Gastrocnemius medialis (tissue), 4 donors: ENCODE measurements at places on chromosomes 3 and 15. TPM values are rescaled to one million over a fixed set of nuclear protein-coding genes. Genes with fewer than 3 reads are reported as not detected.

DNA sequence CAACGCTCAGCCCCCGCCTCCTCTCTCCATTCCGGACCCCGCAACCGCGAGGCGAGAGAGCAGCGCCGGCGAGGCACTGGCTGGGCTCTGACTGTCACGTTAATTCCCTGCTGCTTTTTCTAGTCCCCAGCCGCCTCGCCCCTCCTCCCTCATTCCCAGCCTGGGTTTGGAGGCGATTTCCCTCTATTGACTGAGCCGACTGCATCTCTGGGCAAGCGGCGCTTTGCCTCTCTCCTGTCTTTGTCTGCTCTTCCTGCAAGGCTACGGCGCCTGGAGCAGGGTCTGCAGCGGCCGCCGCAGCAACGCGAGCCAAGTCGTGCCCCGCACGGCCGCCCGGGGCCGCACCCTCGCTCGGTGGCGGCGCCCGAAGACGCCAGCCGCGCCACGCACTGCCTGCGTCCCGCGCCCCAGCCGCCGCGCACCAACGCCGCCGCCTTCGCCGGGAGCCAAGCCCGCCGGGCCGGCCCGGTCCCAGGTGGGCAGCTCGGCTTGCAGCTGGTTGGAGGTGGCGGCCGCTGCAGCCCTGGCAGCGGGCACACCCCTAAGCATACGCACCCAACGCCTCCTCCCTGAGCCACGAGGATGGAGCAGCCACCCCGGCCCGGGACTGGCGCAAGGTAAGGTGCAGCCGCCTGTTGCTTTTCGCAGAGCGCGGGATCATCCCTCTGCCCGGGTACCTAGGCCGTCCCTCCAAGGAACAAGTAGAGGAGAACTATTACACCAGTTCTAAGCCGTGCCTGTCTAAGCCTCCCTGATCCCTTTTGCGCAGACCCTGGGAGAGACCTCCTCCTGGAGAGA, at the start of gene LRRC3B:
Gene LRRC3B, plus strand, starts transcription at position 152 of the 798 bp plus-strand sequence. CDS start 86,901 bp downstream, outside the sequence.
- no peak for DNase-seq

GOLGA6L10 gene
- 0.49 TPM for total RNA-seq

GRCh38 chr3:102441832-102442231, 7.0 kb downstream of the ZPLD1 start:
- DNase-seq: no peak

- no peak for DNase-seq
Observed at GRCh38 chr3:20516311-20516710, 330.3 kb upstream of the SGO1 start.

GRCh38 chr15:63465104-63465503, 39.3 kb upstream of the USP3 start:
- DNase-seq: no peak

GRCh38 chr3:145088917-145089316, 1072.1 kb downstream of the PLOD2 start:
- DNase-seq: no peak

MRPS11 gene
- 43.3 TPM for total RNA-seq

DNA sequence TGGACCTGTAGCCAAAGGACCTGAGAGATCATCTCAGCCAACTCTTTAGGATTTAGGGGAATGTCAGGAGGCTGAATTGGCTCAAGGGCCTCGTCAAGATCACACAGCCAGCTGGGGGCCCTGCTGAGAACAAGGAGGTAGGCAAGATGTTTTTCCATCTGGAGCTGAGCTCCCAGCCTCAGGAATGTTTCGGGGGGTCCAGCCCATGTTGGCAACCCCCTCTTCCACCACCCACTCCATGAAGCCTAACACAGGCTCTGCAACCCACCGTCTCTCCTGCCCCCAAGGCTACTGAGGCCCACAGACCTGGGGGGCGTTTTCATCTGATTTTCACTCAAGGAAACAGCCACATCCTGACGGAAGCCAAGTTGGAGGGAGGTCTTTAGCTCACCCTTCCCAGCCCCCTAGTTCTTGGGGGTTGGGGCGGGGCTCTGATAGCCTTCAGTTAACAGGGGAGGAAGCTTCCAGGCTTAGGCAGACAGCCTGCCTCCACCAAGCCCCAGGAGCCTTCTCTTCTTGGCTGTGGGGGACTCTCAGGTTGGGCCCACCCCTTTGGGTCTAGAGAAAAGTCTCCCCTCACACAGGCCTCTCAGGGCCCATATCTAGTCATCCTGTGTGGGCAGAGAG, 48.8 kb downstream of the EPHB3 start:
- DNase-seq: no peak

HSPBAP1 gene
- total RNA-seq: 14.5 TPM

LRRC49 gene
- total RNA-seq: 1.2 TPM

TLR9 gene
- 0.41 TPM for total RNA-seq

DNA sequence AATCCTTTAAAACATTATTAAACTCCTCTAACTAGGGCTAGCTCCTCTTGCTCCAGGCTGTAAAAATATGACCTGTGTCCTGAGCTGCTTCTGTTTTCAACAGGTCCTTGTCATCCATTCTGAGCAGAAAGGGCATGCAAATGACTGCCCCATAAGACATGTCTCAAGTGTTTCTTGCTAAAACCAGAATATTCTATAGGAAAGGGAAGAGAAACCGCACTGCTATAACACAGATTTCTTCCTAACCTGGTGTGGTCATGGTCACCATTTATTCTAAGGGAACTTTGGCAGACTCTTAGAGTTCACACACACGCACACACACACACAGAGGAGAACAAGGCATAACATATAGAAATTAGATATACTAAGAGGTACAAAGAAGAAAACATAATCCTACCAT, 34.2 kb upstream of the B3GNT5 start:
- DNase-seq: no peak

WDR49 gene
- total RNA-seq: 1.2 TPM

GRCh38 chr15:27935328-27935727, 163.8 kb downstream of the OCA2 start:
- DNase-seq: no peak

ACTRT3 gene
- total RNA-seq: 0.38 TPM

DNA sequence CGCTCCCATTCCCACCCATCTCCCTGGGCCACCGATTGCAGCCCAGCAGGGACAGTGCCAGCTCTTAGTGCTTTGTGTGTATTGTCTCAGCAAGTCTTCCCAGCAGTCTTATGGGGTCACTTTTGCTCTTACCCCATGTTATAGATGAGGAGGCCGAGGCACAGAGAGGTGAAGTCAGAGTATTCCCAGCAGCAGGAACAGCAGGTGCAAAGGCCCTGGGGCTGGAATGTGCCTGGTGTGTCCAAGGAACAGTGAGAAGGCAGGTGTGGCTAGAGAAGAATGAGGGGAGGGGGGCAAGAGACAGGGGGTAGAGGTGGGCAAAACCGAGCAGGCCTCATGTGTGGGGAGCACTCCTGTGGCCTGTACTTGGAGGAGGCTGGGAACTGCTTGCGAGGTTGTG, 12.8 kb upstream of the DUSP7 start:
- DNase-seq: no peak

DYNC1LI1 gene
- total RNA-seq: 45.4 TPM

- no peak for DNase-seq
Observed at GRCh38 chr3:171113716-171114115, 87.2 kb upstream of the SLC2A2 start.

DNA sequence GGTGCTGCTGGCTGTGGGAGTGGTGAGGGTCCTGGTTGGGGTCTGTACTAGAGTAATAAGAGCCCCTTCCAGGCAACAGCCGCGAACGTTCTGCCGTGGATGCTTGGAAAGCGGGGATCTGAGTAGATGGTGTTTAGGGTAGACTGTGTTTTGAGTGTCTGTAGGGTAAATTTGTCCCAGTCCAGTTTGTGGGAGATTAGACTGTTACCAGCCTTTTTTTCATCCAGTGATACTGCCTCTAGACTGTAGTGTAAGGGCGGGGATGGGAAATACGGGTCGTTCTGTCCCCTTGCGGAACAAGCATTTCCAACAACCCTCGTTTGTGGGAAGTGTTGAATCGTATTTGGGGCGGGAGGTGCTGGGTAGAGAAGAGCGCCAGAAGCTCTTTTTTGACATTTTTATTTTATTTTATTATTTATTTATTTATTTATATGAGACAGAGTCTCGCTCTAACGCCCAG, 424 bp downstream of the HAUS2 start:
- DNase-seq: no peak

CLPX gene
- 63.5 TPM for total RNA-seq

- DNase-seq: no peak
Observed at GRCh38 chr3:112354642-112355306, 21.8 kb downstream of the CD200 start.

CD86 gene
- 1.5 TPM for total RNA-seq

- no peak for DNase-seq
Observed at GRCh38 chr3:171181907-171182690, 155.6 kb upstream of the SLC2A2 start.

GRCh38 chr3:123559040-123559861, 25.6 kb downstream of the HACD2 start:
- no peak for DNase-seq

CSTA gene
- total RNA-seq: 2.4 TPM

DNA sequence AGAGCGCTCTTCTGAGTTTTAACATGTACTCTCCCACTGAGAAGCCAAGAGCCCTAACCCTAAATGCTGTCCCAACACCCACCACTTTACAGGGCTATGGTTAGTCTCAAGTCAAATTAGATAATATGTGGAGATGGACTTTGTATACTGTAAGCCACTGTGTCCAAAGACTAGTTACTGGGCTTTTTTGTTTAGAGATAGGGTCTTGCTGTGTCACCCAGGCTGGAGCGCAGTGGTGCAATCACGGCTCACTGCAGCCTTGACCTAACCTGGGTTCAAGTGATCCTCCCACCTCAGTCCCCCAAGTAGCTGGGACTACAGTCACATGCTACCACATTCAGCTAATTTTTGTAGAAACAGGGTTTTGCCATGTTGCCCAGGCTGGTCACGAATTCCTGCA, 23.2 kb downstream of the ZNF445 start:
- no peak for DNase-seq

DNA sequence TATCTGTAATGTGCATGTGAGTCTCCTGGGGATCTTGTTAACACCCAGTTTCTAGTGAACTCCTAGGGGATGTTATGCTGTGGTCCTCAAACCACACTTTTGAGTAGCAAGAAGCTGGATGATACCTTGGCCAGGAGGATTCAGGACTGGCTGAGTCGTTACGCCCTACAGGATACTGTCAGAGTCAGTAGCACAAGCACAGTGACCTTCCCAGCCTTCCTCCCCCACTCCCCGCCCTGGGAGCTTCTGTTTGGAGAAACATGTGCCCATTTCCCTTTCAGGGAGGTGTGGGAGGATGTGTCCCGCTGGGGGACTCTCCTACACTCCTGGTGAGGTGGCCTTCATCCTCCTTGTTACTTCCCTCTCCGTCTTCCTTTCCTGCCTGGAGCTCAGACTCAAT, 76.4 kb upstream of the TRPM1 start:
- no peak for DNase-seq

GRCh38 chr3:34832865-34833508, 806.3 kb upstream of the ARPP21 start:
- DNase-seq: no peak

DNA sequence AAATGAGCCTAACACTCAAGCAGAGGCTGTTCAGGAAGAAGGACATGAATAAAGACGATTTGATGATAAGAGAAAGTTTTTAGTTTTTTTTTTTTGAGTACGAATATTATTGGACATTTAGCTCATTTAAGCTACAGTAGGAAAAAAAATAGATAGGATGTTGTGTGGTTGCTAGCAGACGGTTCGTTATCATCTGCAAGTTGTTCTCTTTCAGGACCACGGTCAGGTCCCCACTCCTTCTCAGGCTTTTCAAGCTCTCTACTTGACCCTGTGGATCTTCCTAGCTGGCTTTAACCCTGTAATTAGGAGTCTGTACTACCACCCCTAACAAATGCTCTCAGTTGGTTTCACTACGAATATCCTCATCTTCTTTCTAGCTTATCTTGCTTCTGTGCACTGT, 1.1 kb downstream of the KCNH8 start:
- no peak for DNase-seq

CFAP100 gene
- total RNA-seq: not detected

- DNase-seq: no peak
Observed at GRCh38 chr3:32303399-32303747, 64.9 kb downstream of the CMTM8 start.

GRCh38 chr15:62878070-62878469, 164.5 kb upstream of the TPM1 start:
- no peak for DNase-seq

DNA sequence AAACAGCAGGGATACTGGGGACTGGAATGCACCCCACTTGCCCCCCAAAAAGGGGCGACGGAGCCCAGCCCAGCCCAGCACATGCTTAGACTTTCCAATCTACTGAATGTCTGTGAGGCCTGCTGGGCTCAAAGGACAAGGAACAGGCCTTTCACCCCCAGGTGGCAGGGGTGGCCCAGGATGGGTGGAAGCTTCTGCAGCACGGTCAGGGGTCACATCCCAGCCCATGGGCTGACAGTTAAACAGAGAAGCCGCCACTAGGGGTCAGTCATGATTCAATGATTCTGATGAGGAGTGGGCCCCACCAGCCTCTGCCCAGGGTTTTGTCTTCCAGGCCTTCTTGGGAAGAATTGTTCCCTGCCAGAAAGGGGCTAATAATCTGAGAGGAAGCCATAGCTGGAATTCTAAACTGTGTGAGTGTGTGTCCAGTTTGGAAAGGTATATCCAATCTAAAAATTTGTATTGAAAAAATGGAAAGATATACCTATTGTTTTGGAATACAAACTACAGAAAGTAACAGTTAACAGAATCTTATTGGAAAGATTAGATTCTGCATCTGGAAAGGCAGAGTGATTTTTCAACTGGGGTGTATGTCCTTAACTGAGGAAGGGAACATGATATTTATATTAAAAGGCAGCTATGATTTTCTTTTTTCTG, 2.2 kb downstream of the CHRNB4 start:
- no peak for DNase-seq

DNA sequence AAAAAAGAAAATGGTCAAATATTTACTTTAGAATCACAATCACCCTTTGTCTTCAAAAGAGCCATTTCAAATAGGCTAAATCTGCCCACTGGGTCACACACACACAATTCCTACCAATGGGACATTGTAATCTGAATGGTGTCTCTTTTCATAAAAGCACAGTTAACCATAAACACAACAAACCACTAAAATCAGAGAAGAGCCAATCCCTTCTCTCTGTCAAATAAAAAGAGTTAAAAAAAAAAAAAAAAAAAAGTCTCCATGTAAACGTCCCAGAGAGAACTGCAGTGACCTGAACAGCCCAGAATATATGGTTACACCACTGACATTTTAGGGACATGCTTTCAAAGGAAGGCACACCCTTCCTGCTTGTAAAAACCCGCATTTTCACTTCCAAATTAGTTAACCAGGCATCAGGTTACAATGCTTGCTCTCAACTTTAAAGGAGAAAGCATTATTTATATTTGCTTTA, 63.7 kb downstream of the PRICKLE2 start:
- DNase-seq: no peak

DNA sequence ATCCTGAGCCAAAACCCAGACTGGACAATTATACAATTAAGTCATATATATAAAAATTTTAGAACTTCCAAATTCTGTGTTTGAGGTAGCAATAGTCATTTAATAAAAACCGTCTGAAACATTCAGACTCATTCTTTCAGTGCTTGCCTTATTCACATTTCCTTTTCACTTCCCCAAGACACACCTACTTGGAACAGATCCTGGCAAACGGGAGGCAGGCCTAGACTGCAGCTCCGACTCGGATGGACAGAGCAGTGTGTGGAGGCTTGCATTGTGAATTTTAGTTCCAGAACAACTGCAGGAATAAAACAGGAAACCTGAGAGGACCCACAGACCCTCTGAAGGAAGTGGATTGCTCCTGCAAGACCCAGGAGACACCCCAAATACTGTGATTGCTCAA, 341.4 kb downstream of the CNTN3 start:
- no peak for DNase-seq

GRCh38 chr15:97993310-97993738, 32.8 kb downstream of the ARRDC4 start:
- no peak for DNase-seq

- DNase-seq: no peak
Observed at GRCh38 chr3:2153053-2153452, 54.4 kb downstream of the CNTN4 start.
